Activated CD4-positive, alpha-beta T cell treated with anti-CD3 and anti-CD28 coated beads, Interleukin-2, amount 50 U/mL, for 4 hours (primary cell): ENCODE measurements at places on chromosomes 3 and 15.

DNA sequence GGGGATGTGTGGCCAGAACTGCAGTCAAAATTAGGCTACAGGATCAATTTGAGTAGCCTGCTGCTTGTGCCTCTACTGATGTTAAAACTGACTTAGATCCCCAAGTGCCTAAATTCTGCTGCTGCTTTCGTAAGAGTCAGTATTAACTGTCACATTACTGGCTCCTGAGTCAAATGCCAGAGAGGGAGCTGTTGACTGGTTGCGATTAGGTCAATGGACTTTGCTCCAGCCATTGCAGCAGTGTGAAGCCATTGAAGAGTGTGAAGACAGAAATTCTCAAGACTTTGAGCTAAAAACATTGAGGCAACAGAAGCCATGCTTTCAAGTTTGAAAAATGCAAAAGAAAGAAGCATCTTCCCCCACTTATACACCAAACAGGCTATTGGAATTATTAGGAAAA, 151.1 kb upstream of the MITF start:
- DNase-seq: no peak

DNA sequence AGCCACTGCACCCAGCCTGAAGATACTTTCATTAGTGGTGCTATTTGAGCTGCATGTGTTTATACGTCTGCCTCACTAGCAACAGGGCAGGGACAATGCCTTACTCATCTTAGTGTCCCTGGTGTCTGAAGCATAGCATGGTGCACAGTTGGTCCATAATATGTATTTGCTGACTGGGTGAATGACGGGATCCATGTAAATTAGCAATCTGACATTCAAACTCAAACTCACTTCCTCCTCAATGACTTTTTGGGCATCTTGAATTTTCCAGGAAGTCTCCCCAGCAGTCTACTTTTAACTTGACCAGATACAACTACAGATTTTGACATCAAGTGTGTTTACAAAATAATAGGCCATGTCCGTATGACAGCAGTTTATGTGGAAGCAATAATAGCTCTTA, 3.0 kb upstream of the LDHAL6B start:
- no peak for DNase-seq

- DNase-seq: no peak
These were observed 8.3 kb downstream of the HDGFL3 start for GRCh38 chr15:83199288-83199687.

- no peak for DNase-seq
These were observed 73.1 kb downstream of the RORA start for GRCh38 chr15:61155741-61156700.
